ENCODE measurements at places on chromosomes 12 and 14.

- no peak for DNase-seq
Observed at GRCh38 chr12:95231190-95231589, 13.6 kb downstream of the VEZT start.

GRCh38 chr12:128365651-128366231 is 98.8 kb downstream of the TMEM132C start:
- DNase-seq, result no peak

DNA sequence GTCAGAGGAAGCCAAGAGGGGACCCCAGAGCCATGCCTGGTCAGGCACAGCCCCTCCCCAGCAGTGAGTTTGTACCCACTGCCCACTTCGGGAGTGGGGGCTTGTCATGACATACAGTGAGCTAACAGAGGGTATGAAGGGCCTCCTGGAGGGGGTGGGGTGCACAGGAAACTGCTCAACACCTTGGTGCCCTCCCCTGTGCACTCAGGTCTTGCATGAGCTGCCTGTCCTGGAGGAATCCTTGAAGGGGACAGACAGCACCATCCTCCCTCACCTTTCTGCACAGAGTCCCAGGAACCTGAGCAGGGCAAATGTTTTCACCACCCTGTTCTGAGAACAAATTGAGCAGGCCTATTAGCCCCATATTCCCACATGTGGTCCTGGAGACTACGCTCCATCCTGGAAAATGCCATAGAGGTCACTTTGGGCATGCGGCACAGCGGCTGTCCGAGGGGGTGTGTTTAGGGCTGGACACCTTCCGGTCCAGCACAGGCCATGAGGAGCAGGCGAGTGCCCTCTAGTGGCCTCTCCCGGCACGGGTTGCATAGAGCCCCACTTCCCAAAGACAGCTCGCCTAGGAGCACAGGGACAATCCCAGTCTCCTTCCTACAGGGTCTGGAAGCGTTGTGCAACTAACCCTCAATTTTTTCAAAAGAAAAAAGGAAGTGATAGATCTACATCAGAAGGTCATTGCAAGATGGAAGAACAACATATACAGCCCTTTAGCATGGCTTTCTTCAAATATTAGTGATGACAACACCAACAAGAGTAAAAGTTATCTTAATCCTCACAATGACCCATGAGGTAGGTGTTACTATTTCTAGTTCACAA is 31.9 kb upstream of the ZFP36L1 start:
- DNase-seq, result peak; percentile 7

DNA sequence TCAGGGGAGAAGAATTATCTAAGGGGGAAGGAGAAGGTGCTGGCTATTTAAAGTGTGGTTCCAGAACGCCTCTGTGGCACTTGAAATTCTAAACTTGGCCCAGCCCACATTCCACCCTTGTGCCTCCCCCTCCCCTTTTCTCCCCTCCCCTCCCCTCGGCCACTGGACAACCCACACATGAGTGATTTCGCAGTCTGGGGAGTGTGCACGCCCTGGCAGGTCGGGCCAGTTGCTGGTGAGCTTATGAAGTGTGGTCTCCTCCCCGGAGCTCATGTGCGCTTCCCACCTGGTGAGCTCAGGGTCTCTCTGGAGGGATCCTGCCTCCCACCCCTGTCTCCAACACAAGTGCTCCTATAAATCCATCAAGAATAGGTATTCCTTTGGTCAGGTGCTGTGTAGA is at the start of gene SLC6A13:
TSS of gene SLC6A13 (minus strand) at position 20 of the 400 bp plus-strand sequence. CDS start 2,784 bp downstream, outside the sequence.
- DNase-seq, result no peak

GRCh38 chr12:11652351-11653040 is 3.0 kb downstream of the ETV6 start:
- DNase-seq, result no peak

GRCh38 chr14:53090853-53091252 is 62.3 kb downstream of the DDHD1 start:
- DNase-seq, result no peak

DNA sequence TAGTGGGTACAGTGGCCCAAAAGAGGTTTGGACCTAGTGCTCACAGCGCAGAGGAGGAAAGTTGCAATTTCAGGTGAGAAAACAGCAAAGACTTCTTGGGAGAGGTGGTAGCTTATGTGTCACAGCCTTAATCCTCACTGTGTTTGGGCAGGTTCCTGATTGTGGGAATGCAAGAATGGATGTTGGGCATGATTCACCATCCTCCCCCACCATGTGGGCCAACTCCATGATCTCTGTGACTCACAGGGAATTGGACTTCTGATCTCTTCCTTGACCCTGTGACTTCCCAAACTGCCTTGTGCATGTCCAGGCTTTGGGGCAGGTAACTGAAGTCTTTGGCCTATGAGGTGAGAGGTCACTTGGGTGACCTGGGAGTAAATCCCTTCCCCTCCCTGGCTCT is 1.8 kb upstream of the CHST11 start:
- no peak for DNase-seq

DNA sequence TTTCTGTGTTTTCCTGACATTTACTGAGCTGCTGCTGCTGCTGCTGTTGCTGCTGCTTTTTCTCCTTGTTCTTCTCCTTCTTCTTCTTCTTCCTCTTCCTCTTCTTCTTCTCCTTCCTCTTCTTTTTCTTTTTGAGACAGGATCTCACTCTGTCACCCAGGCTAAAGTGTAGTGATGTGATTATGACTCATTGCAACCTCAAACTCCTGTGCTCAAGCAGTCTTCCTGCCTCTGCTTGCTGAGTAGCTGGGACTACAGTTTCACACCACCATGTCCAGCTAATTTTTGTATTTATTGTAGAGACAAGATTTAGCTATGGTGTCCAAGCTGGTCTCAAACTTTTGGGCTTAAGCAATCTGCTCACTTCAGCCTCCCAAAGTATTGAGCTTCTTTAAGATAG is 95.8 kb downstream of the TMTC3 start:
- no peak for DNase-seq

DNA sequence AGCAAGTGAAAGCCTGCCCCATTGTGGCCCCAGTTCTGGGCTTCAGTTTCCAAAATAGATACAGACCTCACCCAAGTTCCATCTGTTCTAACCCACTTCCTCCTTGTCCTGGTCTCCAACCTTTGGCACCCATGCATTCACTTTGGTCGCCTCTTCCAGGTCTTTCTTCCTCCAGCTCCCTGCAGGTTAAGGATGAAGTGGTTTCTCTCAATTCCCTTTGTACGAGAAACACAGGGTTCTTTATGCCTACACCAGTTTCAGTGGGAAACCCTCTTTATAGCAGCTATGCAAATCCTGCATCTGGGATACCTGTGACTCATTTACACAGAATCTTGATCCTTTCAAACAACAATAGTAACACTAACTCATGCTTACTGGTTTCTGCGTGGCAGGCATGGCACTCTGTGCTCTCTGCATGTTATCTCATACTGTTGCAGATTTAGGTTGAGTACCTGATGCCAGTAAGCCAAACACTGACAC is 110.6 kb upstream of the AMIGO2 start:
- DNase-seq, result no peak

GRCh38 chr12:113764661-113765060 is 201.5 kb downstream of the RBM19 start:
- no peak for DNase-seq

DNA sequence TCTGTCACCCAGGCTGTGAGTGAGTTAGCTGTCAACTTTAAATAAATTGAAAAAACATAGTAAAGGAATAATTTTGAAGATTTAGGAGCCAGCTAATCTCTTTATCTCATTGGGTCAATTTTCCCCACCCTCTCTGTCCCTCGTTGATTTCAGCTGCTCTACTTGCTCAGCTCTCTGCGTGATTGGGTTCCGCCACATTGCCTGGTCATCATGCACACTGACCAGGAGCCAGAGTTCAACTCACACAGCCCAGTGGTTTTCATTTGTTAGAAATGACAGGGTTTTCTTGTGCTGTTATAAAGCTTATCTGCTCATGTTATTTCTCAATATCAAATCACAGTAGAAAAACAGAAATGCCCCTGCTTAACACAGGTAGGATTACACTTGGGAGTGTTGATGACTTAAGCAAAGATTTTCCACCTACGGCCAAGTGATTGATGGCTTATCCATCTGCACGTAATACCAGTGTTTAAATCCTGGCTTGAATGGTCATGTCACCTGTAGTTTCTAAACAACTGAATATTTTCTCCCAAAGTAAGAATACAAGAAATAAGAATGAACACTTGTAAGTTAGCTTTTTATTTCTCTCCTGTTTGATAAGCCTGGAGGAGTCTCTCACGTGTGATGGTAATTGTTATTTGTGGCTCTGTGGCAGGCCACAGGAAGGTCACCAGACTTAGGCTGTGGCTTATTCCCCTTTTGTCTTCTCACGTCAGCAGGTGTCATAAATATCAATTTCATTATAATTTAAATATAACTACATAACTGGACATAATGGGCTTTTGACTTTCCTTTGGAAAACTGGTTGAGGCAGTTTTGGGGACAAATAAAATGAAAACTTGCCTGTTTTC is 367.2 kb upstream of the DDHD1 start:
- DNase-seq, result no peak

GRCh38 chr12:46470036-46470627 is 97.6 kb upstream of the SLC38A2 start:
- DNase-seq, result no peak

DNA sequence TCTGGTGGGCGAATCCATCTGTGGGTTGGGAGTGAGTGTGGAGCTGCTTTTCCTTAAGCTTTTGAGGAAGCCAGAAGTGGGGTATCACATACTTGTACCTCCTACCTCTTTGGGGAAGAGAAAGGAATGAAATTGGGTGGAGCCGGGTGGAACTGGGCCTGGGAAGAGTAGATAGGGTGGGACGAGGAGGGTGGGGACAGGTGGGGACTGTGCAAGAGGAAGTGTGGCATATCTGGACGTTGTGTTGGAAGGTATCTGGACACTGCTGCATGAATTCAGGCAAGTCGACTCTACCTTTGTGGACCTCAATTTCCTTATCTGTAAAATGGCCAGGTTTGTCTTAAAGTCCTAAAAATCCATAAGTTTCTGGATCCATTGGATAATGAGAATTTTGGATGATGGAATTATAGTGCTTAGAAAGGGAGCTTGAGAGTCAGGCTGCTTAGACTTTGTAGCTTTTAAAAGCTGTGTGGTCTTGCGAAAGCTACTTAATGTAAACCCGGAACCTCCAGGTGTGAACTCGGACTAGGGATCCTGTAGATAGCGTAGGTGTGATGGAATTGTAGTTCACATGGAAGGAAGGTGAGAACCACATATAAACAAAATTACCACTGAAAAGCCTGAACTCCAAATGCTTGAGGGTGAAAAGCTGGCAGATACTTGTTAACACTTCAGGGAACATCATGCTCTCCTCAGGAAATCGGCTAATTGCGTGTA is 2.1 kb downstream of the VRTN start:
- no peak for DNase-seq

DNA sequence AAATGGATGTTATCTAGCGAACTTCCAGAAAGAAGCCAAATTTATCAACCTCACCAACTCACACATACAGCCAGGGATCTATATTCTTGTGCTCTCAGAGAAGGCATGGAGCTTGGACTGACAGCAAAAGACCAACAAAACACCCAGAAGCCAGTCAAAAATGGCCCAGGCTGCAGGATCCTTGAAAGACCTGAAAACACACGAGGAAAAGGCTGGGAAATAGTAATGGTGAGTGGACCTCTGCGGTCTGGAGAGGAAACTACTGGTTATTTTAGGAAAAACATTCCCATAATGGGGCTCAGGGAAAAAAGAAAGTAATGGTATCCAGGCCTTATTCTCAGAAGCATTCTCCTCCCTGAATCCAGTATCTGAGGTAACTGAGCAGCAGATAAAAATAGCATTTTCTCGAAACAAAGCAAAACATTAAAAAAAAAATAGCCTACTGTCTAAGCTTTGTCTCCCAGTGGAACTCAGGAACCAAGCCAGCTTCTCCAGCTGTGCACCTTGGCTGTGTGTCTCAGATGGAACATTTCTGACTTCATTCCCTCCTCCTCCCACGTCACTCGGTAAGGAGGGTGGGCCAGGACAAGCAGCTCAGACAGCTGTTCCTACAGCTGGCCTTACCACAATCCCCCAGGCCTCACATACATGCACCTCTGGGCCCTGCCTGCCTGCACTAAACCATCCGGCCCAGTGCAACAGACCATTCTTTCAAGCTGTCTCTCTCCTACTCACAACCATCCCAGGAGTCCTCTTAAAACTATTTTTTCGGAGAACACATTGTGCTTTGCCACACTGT is 249.9 kb downstream of the DAD1 start:
- no peak for DNase-seq

All from activated naive CD4-positive, alpha-beta T cell (primary cell).